ENCODE measurements at places on chromosomes 2 and 18. TPM values are rescaled to one million over a fixed set of nuclear protein-coding genes. Genes with fewer than 3 reads are reported as not detected.

The ARHGAP15 gene
- total RNA-seq, result not detected

The SNTG2 gene
- total RNA-seq, result 2.1 TPM

The CYP27A1 gene
- 14.3 TPM for total RNA-seq

DNA sequence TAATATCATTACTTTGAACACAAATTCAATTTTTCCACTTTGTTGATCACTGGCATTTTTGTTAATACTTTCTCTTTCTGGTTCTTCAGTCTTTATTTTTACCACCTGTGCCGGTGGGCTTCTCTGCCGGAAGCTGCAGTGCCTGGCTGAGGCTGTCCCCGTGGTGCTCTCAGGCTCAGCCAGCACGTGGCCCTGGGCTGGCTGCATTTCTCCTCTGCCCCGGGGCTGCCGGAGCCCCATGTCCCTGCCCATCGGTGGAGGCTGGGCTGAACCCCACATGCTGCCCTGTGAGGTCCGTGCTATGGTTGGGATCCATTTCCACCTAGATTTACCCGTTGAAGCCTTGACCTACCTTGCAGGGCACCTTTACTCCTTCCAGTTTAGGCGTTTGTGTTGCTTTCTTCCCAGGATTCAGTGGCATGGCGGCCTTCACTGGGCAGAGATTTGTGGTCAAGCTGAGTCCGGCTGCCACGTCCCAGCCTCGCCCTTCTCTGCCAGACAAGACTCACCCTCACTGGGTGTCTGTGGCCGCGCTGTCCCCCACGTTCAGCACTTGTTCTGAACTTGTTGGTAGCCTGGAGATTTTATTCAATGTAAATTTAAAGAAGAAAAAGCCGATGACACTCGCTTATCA, 12.8 kb upstream of the TMEM18 start:
- no peak for DNase-seq

GRCh38 chr18:34598120-34598635, 111.9 kb upstream of the DTNA start:
- DNase-seq, result no peak

- peak; percentile 88 for DNase-seq
These were observed 101.3 kb downstream of the LOXHD1 start for GRCh38 chr18:46555724-46556123.

GRCh38 chr2:70851704-70852103, 16.1 kb upstream of the CD207 start:
- DNase-seq, result no peak

GRCh38 chr2:58131191-58132011, 84.8 kb downstream of the VRK2 start:
- DNase-seq, result no peak

GRCh38 chr2:105806996-105807395, 62.3 kb downstream of the NCK2 start:
- DNase-seq, result no peak
